ENCODE measurements at places on chromosomes 5 and 9.

DNA sequence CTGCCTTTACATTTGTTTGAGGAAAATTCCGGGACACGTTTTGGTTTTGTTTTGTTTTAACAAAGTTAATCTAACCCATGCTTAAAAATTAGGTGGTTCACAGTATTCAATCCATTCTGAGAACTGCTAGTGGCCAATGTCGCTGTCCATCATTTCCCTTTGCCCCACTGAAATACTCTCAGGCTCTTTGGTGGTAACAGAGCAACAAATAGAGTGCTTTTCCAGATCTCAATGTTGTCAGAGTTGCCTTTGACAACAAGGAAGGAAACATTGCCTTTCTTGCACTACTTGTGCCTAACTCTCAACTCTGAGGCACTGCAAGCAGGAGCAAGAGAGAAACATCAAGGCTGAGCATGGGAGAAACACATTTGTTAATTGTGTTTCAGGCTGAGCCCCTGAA lies 154.0 kb downstream of the MCTP1 start:
- no peak for DNase-seq

- DNase-seq, result no peak
Measured at GRCh38 chr5:141608557-141608956, 10.2 kb downstream of the DIAPH1 start.

DNA sequence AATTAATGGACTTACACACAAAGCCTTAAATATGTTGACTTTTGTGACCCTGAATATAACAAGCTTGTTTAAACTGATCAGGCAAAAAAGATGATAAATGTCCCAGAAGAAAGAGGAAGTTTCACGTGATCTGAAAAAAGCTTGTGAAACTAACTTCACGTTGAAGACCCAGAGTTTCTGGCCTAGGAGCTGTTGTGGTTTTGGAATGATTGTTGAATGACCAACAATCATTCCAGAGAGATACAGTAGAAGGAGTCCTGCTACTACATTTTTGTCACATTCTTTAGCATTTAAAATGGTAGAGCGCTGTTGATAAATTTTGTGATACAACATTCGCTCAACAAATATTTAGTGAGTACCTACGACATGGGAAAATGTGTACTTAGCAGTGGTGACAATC lies 143.1 kb upstream of the FBN2 start:
- DNase-seq, result no peak

- DNase-seq, result no peak
Measured at GRCh38 chr5:140169410-140169809, 5.6 kb upstream of the CYSTM1 start.

Measured in stimulated activated CD4-positive, alpha-beta T cell treated with anti-CD3 and anti-CD28 coated beads, Interleukin-12 subunit alpha, Interleukin-12 subunit beta, amount 100 ng/mL, for 48 hours (primary cell).